ENCODE measurements at places on chromosomes 1 and 21. TPM values are rescaled to one million over a fixed set of nuclear protein-coding genes. Genes with fewer than 3 reads are reported as not detected.

Gene PDC
- total RNA-seq, result not detected

Gene PRELP
- total RNA-seq, result not detected

GRCh38 chr1:8189931-8190483, 127.9 kb upstream of the SLC45A1 start:
- H3K36me3 ChIP-seq, result no peaks in the 10 kb centered on the region
- no peak for DNase-seq
- H3K27ac ChIP-seq, result no peak overlapping the region
- H3K4me3 ChIP-seq, result no peak overlapping the region
- no peaks in the 10 kb centered on the region for H3K4me1 ChIP-seq

DNA sequence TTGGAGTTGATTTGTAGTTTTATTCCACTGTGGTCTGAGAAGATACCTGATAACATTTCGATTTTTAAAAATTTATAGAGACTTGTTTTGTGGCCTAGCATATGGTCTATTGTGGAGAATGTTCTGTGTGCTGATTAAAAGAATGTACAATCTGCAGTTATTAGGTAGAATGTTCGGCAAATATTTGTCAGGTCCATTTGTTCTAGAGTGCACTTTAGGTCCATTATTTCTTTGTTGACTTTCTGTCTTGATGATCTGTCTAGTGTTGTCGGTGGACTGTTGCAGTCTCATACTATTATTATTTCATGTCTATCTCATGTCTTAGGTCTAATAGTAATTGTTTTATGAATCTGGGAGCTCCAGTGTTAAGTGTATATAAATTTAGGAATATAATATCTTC, 116.8 kb downstream of the NME7 start:
- H3K4me1 ChIP-seq, result no peaks in the 10 kb centered on the region
- H3K27ac ChIP-seq, result no peak overlapping the region
- no peaks in the 10 kb centered on the region for H3K27me3 ChIP-seq
- H3K36me3 ChIP-seq, result no peaks in the 10 kb centered on the region
- no peak for DNase-seq

DNA sequence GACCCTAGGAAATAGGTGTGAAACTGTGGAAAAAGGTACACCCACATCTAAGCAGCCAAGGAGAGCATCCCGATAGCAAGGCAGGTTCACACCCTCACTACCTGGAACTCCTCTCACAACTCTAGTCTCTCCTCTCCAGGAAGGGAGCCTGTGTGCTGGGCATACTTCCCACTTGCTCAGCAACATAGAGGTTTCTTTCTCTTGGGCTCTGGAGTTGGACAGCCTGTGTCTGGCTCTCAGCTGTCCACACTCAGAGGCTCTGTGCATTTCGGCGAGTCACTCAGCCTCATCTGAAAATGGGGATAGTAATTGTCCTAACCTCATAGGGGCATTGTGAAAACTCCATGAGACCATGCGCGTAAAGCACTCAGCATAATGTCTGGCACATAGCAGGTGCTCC, 29.6 kb upstream of the VWA5B1 start:
- no peaks in the 10 kb centered on the region for H3K4me1 ChIP-seq
- H3K27me3 ChIP-seq, result peaks cover 26% of the 10 kb centered on the region
- H3K27ac ChIP-seq, result no peak overlapping the region
- H3K36me3 ChIP-seq, result no peaks in the 10 kb centered on the region

DNA sequence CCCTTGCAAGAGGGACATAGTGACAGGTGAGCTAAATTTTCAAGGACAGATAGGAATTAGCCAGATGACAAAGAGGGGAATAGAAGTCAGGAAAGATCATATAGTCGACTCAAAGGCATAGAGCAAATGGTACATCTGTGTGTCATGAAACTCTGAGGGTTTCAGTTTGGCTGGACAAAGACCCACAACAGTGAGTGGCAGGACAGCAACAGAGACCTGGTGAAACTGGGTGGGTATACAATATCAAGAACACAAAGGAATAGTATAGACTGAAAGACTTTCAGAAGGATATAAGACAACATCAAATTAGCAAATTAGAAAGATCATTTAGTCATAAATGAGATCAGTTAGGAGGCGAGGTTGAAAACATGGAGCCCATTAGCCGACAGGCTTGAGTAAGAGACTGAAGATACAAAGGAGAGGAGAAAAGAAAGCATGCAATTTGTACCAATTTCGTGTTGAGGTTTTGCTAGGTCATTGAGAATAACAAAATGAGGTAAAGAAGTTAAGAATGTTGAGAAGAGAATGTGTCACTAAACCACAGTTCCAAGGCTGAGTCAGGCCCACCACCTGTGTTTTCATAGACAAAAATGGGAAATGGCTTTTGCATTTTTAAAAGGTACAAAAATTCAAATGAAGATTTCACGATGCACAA, 213.8 kb downstream of the HHIPL2 start:
- H3K27ac ChIP-seq, result no peak overlapping the region
- DNase-seq, result no peak
- H3K4me3 ChIP-seq, result no peak overlapping the region
- H3K4me1 ChIP-seq, result no peaks in the 10 kb centered on the region

GRCh38 chr1:246724731-246725095, 504 bp downstream of the SCCPDH start:
- peak overlapping the region; percentile 88 for H3K4me3 ChIP-seq
- no peaks in the 10 kb centered on the region for H3K27me3 ChIP-seq
- peaks cover 14% of the 10 kb centered on the region for H3K4me1 ChIP-seq
- no peak overlapping the region for H3K27ac ChIP-seq
- no peak for DNase-seq

DNA sequence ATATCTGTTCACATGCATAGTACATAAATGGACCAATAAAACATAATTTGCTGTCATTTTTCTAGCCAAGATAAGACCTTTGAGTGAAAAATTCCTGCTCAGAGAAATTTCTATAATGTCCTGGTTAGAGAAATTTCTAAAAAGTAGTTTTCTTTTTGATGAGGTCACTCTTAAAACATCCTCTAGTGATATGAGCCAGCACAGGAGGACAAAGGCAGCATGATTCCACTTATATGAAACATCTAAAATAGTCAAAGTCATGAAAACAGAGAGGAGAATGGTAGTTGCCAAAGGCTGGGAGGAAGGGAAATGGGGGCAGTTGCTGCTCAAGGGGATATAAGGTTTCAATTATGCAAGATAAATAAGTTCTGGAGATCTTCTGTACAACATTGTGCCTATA, 239.4 kb downstream of the BACH1 start:
- H3K27me3 ChIP-seq, result no peaks in the 10 kb centered on the region
- H3K36me3 ChIP-seq, result peaks cover 10% of the 10 kb centered on the region
- DNase-seq, result no peak

DNA sequence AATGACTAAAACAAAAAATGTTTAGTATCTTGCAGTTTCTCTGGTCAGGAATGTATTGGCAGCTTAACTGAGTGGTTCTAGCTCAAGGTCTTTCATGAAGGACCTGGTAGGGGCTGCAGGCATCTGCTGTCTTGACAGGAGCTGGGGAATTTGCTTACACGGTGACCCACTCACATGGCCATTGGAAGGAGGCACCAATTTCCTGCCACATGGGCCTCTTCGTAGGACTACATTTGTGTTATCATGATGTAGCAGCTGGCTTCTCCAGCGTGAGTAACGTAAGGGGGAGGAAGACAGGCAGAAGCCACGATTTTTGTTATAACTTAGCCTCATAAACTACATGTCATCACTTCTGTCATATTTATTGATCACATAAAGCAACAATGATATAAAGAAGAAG, 376.3 kb downstream of the AMY1C start:
- H3K27ac ChIP-seq, result no peak overlapping the region
- DNase-seq, result no peak
- H3K36me3 ChIP-seq, result no peaks in the 10 kb centered on the region
- H3K4me3 ChIP-seq, result no peak overlapping the region

DNA sequence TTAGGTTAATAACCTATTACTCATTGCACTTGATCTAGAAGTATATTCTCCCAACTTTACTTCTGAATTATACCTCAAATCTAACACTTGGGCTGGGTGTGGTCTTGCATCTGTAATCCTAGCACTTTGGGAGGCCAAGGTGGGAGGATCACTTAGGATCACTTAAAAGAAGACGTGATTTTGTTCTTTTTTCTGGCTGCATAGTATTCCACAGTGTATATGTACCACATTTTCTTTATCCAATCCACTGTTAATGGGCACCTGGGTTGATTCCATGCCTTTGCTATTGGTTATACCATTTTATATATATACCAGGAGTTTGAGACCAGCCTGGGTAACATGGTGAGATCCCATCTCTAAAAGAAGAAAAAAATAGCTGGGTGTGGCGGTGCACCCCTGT, 48.5 kb upstream of the TSNAX start:
- H3K4me1 ChIP-seq, result no peaks in the 10 kb centered on the region
- no peak overlapping the region for H3K27ac ChIP-seq
- H3K36me3 ChIP-seq, result no peaks in the 10 kb centered on the region
- H3K4me3 ChIP-seq, result no peak overlapping the region

DNA sequence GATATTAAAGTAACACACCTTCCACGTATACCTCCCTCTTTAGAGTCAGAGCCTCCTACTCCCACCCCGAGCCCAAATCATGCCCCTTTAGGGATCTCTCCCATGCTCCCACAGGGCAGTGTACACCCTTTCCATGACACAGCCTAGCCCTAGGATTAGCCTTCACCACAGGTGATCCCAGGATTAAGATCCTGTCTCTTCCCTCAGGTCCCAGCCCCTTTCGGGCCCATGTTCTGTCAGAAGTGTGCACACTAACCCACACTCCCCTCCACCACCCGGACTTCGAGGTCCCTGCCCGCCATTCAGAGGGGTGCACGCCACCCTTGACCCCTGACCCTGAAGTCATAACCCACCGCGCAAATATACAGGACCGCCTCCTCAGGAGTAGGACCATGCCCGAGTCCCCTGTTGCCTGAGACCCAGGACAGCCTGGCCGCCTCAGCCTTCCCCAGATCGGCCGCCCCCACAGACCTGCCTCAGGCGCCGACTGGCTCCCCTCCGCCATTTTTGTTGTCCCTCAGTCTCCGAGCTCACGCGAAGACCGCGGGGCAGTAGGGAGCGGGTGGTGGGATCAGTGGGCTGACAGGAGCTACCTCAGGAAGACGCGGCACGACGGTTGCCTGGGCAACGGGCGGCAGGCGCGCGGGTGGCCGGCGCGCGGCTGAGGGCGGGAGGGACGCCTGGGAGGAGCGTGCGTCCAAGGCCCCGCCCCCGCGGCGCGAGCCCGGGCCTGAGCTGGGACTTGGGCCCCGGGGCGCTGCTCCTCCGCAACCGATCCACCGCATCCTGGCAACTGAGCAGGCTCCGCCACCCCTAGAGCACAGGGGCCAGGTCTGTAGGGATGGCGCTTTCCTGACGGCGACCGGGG, at the start of gene AGBL4:
AGBL4 (minus strand) TSS at position 663 of the 868 bp plus-strand sequence.
- H3K27me3 ChIP-seq, result peaks cover 18% of the 10 kb centered on the region
- H3K27ac ChIP-seq, result no peak within 1 kb of the TSS
- H3K4me1 ChIP-seq, result peaks cover 4% of the 10 kb centered on the region
- H3K36me3 ChIP-seq, result no peaks in the 10 kb centered on the region
- H3K4me3 ChIP-seq, result peak within 1 kb of the TSS; percentile 44

DNA sequence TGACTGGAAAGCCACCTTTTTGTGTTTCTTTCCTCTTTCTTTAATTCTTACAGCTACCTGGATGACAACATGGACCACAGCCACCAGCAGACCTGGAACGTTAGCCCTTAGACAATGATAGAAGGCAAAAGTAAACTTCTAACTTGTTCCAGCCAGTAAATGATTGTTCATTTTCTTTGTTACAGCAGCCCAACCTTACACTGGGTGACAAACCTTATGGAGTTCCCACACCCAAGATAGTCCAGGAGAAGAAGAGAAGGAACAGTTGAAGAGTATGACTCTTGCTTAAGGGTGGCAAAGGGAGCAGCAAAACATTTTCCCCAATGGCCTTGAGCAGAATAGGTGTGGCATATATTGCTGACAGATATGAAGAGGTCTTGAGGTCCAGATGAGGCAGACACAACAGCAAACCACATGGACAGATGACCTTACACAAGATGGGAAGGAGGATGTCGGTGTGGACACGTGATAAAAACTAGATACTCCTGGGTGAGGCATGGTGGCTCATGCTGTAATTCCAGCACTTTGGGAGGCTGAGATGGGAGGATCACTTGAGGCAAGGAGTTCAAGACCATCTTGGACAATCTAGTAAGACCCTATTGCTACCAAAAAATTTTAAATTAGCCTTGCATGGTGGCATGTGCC, 11.8 kb upstream of the FAM76A start:
- no peak for DNase-seq
- H3K27ac ChIP-seq, result no peak overlapping the region
- peaks cover 10% of the 10 kb centered on the region for H3K27me3 ChIP-seq

- DNase-seq, result no peak
- no peaks in the 10 kb centered on the region for H3K36me3 ChIP-seq
- no peak overlapping the region for H3K27ac ChIP-seq
- no peak overlapping the region for H3K4me3 ChIP-seq
- H3K4me1 ChIP-seq, result no peaks in the 10 kb centered on the region
These were observed 119.6 kb downstream of the HUNK start for GRCh38 chr21:31992391-31992790.

- peak; percentile 38 for DNase-seq
- peaks cover 4% of the 10 kb centered on the region for H3K36me3 ChIP-seq
- H3K4me1 ChIP-seq, result peaks cover 27% of the 10 kb centered on the region
These were observed 591 bp downstream of the KCTD3 start for GRCh38 chr1:215567491-215568298.
